ENCODE measurements at places on chromosomes 11 and 22.
A peak's percentile ranks its signal among the peaks of the same experiment; 100 is the strongest.

DNA sequence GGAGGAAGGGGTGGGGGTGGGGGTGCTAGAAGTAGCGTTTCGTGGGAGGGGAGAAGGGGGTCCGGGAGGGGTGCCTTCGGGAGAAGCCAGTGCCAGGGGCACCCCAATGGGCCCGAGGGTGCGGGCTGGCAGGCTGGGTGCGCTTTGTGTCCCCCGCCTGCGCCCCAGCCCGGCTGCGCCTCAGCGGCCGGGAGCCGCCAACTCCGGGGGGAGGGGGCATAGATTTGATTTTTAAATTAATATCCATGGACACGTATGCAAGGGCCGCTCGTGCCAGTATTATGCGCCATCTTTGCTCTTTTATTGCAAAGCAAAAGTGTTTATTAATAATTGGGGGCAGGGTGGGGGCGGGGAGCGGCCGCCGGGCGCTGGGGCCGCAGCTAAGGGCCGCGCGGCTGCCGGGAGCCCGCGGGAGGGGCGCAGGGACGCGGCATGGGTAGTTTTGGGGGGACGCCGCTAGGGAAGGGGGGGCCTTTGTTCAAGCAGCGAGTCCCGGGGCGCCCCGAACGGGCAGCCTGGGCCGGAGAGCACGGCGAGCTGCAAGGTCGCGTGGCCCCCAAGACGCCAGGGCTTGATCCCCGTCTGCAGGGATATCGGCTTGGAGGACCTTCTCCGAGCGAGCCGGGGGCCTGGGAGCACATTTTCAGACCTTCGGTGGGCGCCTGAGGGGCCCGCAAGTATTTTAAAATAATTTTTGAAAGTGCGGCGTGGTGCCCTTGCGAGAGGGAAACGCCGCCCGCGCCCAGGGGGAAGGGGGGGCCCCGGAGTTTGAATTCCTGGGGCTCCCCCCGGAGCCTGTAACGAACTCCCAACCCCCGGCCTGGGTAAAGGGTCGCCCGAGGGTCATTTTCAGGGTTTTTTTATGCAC, 959 bp downstream of the CCND1 start:
- DNase-seq = no peak

DNA sequence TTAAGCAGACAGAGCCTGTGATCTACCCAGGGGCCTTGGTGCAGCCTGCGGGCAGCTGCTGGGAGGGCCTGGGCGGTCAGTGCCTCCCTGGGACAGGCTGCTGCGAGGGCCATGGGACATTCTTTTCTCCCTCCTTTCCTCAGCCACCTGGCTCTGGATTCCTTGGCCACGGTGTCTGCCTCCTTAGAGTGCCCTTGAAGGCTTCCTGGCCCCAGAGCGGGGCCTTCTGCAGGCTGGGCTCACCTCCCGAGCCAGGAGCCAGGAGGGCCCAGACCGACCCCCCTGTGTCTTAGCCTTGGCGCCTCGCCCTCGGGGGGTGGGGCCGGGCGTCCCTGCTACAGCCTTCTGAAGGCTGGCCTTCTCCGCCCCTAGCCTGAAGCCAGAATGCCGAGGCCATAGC, 231.2 kb downstream of the TBC1D22A start:
- no peak for DNase-seq

GRCh38 chr11:92131289-92131865, 93.2 kb upstream of the FAT3 start:
- no peak for DNase-seq

DNA sequence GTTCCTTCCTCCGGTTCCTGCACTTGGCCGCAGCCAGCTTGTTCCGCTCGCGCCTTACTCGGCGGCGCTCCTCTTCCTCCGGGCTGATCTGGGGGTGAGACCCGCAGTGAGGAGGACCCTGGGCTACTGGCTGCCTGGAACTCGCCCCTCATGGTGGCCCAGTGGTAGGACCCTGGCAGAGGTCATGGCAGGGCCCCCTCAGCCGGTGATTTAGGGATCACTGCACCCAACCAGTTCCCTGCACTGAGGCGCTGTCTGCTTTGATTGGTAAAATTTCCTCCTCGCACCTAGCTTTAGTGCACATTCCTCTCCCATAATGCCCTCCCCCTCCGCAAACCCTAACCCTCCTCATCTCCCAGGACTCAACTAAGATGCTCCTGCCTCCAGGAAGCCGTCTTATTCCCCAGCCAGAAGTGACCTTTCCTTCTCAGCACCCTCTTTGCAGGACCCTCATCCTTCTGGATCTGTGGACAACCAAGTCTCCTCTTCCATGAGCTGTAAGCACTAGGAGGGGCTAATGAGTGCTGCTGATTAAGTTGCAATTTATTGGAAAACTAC, 3.6 kb downstream of the CCDC85B start:
- no peak for DNase-seq

DNA sequence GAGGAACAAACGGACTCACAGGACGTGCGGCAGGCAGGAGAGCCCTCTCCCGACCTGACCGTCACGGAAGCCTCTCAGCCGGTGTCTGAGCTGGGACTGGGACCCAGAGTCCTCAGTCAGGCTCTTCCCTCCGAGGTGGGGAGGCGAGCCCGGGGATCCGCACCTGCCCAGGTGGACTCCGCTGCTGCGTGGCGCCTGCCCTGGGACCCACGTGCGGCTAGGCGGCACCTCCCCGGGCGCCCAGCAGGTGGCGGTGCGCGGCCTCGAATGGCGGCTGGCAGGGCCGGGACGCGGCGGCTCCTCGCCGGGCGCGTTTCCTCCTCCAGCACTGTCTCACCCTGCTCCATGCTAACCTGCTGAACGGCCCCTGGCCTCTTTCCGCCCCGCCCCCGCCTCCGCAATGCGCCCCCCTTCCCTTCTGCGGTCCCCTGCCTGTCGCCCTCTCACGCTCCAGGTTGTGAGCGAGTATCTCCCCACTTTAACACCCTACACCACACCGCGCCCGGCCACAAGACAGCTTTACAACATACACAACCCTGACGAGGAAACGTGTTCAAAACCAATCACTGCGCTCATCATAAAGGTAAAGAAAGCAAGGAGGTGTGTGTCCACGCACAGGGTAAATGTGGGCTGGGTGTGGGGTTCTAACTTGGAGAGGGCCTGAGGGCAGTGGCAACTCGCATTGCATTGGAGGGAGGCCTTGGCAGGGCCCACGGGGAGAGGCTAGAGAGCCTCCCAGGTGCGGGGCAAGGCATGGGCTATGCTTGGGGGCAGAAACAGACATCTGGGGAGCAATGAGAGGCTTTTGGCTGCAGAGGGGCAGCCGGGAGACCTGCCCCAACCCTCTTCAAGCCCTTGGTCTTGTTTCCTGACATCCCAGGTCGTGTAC, 25.9 kb upstream of the ATXN10 start:
- DNase-seq = peak; percentile 80

GRCh38 chr22:46675938-46676337, 55.8 kb downstream of the GRAMD4 start:
- DNase-seq = no peak

DNA sequence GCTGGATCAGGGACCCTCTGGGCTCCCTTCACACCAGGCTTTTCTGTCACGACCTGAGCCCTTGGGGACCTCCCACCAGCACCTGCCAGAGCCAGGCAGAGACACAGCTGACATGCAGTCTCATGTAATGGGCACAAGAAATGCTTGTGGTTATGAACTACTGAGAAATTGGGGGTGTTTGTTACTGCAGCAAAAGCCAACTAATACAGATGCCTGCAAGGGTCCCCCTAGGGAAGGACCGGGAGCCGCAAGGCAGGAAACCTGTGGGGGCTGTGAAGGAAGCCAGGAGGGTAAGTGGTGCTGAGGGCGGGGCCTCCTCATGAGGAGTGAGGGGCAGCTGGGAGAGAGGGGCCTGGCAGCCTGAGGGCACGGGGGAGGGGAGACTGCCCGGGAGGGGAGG, 16.6 kb downstream of the WNT11 start:
- DNase-seq = no peak

DNA sequence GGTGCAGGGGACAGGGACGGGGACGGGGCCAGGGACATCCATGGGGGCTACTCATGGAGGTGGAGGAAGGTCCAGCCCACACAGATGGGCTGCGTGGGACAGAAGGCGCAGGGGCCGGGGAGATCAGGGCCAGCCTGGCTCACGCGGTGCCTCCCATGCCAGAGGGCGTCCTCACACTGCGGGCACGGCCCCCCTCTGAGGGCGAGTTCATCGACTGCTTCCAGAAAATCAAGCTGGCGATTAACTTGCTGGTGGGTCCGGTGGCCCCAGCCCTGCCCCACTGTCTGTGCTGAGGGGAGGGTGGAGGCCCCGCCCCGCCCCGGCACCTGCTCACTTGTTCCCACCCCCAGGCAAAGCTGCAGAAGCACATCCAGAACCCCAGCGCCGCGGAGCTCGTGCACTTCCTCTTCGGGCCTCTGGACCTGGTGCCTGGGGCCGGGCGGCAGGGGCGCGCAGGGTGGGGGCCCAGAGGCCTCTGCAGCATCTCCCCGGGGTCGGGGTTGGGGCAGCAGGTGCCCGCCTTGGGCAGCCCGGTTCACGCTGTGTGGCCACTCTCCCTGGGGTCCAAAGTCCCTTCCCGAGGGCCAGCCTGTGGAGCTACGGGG, 15.8 kb downstream of the EPS8L2 start:
- no peak for DNase-seq

DNA sequence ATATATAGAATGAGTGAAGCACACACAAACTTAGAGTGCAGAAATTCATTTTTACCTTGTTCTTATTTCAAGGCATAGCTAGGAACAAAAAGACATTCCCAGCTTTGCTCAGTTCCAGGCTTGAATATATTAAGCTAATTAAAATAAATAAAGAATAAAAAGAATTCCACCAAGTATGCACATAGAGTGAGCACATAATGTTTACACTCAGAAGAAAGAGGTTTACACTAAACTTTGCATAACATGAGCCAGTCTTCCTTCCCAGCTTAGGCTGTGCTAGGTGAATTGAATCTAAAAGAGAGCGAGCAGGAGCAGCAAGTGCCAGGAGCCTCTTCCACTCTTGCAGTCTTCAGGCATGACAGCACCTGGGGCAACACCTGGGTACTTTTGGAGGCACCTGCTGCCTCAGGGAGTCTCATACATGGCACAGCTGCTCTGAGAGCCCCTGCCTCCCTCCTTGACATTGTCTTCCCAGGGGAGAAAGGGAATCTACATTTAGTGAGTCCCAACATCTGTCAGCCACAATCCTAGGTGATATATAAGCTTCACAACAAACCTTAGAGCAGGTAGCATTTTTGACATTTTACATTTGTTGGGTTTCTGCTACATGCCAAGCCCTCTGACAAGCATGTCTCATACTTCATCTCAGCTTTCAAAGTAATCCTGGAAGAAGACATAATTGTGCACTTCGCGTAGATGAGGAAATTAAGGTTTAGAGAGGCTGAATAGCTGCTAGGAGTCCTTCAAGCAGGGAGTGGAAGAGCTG, 732.7 kb upstream of the TENM4 start:
- no peak for DNase-seq

DNA sequence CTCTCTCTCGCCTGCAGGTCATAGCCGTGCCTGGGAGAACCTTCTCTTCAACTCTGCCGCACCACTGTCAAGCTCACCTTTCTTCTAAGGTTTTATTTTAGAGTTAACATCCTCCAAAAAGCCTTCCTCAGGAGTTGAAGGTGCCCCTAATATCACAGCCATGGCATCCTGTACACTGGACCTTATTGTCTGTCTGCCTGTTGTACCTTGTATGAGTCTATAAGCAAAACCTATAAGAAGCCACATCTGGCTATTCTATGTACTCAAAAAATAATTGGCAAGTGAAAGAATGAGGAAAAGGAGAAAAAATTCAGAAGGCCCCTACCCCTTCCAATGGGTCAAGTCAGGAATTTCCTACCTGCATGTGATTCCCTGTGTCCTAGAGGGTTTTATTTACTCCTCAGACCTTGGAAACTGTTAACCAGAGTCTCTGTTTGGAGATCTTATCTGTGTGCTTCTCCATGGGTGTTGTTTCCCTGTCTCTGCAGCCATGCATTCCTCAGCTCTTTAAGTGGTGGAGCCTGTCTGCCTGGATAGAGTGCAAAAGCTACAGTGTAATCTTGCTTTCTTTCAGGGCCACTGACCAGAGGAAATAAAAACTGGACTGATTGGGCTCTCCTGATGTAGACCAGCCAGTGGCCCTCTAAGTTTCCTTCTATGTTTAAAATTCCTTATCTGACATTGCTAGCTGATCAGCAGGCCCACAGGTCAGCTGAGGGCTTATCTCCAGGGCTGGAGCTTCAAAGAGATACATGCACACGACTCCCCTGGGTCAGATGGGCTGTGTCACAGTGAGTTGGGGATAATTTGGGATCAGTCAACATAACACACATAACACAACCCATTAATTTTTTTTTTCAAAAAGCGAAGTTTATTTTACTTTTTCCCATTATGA, 37.6 kb upstream of the TMEM135 start:
- DNase-seq = no peak

DNA sequence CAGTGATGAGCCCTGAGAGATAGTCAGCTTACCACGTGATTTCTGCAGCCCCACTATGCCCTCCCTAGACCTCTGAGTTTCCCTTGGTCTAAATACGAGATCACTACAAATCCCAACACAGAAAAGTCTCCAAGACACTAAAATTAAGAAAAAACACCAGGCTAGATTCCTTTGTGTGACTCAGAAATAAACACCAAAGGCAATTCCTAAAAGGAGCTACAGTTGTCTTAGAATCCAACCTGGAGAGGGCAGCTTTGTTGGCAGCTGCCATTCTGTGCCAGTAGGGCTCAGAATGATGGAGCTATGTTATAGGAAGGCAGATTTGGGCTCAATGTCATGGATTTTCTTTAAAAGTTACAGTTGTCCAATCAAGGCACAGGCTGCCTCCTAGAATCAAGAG, 37.1 kb upstream of the HMGXB4 start:
- no peak for DNase-seq

DNA sequence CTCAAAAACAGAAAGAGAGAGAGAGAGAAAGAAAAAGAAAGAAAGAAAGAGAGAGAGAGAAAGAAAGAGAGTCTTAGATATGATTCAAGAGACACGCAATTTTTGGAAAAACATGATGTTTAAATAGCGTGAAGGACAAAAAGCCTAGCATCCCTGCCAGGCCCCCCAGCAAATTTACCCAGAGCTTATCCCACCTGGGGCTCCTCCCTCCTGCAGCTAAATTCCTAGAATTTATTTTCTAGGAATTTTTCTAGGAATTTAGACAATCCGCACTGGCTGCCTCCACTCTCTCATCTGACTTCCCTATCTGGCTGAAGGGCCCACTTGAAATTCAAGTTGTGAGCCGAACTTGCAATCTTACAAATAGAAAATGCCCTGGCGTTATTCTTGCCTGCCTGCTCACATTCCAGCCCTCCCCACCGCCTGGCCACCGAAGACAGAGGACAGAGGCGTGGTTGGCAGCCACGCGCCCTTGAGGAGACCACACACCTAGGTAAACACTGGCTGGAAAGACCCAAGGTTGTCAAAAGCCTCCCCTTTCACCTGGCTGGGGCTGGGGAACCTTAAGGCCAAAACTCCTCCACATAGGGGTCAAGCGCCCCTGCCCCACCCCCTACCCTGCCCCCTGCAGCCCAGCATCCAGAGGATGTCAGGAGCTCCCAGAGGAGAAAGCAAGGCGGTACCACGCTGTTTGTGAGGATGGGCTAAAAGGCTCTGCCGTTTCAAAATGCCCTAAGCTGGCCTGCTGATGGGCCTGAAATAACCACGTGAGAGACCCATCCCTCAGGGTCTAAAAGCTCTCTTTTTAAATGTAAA, 42.2 kb downstream of the AHNAK start:
- no peak for DNase-seq

GRCh38 chr11:72091292-72091691, 10.6 kb downstream of the LRRC51 start:
- DNase-seq = peak; percentile 67
